Activated CD4-positive, alpha-beta T cell treated with anti-CD3 and anti-CD28 coated beads for 48 hours (primary cell): ENCODE measurements at places on chromosomes 1 and 21.

DNA sequence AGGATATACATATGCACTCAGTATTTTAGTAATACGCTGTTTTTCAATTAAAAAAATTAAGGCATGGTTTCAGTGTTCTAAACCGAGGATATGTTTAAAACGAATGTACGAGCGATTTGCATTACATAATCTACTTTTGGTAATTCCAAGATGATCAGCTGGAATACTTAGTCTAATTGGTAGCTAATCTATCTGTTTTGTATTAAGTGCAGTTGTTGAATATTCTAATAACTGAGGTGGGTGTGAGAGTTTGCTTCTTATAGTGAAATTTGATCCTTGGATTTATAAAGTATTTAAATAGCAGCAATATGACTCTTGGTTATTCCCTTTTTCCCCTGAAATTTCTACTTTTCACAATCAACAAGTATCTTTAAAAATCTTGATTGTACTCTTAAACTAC lies 1.3 kb downstream of the RNF2 start:
- DNase-seq: no peak

DNA sequence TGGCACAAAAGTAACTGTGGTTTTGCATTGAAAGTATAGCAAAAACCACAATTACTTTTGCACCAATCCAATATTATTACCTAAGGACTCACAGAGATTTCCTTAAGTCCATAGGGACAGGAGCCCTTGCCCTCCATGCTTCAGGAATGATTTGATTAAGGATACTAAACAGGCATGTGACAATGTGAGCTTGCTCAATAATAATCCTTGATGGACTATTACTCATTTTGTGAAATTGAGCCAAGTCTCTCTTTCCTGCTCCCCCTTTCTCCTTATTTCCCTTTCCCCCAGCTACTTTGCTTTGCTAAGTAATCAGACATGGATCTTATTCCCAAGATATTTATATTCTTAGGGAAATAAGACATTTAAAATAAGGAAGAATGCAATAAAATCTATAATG lies 21.6 kb upstream of the RGL1 start:
- DNase-seq: no peak

DNA sequence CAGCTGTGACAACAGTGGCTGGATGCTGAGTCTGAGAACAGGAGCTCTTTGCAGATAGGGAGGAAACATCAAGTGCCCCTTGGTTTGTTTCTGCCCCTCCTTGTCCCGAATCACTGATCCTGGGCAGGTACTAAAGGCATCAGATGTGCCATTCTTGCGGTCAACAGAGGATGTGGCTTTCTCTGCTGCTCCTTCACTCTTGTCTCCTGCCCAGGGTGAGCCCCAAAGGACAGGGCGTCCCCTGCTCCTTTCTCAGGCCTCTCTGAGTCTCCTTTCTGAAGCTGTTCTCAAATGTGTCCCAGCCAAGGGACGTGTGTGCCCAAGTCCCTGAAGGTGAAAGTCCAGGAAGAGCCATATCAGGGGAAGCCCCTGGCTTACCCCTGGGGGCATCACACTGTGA lies 31.7 kb downstream of the SLC37A1 start:
- no peak for DNase-seq

GRCh38 chr1:154104433-154105082 lies 50.3 kb downstream of the NUP210L start:
- DNase-seq: no peak

GRCh38 chr1:117860896-117861610 lies 68.4 kb downstream of the GDAP2 start:
- DNase-seq: no peak

DNA sequence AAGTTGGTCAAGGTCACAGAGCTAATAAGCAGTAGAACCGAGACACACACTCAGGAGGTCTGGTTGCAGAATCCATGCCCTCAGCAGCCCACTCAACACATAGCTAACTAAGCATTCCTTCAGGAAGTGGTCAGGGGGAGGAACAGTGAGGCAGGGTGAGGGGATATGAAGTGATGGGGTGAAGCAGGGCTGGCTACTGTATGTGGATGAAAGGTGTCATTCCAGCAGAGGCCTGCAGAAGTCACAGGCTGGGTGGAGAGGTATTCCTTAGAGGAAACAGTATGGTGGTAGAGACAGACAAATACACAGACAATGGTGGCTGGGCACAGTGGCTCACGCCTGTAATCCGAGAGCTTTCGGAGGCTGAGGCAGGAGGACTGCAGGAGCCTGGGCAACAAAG lies 14.1 kb downstream of the TMCO4 start:
- DNase-seq: no peak

DNA sequence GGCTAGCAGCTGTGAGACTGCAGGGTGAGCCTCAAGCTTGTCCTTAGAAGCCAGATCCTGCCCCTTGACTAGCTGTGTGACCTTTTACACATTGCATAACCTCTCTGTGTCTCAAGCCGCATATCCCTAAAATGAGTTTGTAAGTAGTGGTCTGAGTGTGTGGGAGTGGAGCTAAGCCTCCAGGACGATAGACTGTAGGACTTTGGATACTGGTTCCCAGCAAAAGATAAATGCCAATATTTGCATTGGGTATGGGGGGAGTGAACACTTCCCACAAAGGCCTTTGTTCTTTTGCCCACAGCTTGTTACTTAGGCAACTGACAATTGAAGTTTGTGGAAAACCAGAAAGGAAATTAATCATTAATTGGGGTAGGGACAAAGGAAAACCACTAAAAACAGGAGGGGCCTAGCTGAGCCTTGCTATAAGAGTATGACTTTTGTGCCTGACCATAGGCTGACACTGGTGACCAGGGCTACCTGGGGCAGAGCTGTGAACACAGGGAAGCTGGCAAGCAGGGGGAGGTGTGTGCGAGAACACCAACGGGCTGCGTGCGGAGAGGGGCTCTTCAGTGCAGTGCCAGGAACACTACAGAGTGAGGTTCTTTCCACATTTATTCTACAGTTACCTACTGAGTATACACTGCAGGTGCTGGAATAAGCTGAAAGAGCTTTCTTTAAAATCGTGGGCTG lies 102.4 kb upstream of the ETV3 start:
- DNase-seq: no peak

DNA sequence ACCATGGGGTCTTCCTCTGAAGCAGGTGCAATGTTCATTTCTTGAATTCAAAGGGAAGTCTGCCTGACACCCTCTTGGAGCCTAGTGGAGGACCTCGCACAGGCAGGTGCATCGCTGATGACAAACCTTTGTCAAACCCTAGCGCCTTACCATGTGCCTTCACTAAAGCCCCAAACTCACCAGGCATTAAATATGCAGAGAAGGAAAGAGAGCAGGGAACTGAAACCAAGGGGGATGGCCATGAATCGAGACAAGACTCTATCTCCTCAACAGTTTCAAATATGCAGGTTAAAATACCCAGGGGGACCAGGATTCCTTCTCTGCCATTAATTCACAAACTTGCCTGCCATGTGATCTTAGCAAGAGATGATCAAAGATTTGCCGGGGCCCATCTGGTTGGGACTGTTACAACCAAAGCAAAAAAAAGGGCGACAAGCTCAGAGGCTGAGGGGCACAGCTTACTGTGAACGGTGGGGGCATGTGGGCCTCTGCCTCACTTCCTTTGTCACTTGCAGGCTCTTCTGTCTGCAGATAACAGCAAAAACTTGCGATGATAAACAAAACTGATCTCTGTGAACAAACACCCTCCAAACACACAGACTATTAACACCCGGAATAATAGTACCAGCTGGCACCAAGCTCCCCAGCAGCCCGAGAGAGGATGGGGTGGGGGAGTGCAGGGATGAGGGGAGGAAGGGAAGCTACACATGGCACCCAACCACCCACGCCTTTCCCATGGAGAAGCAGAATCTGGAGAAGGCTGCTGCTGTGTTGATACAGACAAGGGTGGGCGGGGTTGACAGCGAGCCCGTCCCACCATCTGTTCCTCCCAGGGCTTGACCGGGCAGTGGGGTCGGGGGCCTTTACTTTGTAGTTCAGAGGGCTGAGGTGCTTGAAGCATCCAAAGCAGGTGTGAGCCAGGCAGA lies 33.9 kb downstream of the TMEM63A start:
- DNase-seq: no peak

- no peak for DNase-seq
These were observed 65.6 kb upstream of the SRSF10 start for GRCh38 chr1:24045771-24046170.

DNA sequence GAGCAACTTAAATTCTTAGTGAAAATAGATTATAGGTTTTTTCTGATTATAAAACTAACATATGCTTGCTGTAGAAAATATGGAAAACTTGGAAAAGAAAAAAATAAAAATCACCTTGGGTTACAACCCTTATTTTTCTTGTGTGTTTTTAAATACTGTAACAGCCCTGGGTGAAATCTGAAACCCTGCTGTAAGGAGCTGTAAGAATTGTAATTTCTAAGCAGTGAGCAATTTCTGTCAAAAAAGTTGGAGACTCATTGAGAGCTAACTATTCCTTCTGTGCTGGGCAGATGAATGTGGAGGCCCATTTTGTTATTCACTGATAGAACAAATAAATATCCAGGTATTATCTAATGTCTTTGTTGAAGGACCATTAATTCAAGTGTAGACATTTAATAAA lies 42.6 kb downstream of the ADCY10 start:
- DNase-seq: no peak

DNA sequence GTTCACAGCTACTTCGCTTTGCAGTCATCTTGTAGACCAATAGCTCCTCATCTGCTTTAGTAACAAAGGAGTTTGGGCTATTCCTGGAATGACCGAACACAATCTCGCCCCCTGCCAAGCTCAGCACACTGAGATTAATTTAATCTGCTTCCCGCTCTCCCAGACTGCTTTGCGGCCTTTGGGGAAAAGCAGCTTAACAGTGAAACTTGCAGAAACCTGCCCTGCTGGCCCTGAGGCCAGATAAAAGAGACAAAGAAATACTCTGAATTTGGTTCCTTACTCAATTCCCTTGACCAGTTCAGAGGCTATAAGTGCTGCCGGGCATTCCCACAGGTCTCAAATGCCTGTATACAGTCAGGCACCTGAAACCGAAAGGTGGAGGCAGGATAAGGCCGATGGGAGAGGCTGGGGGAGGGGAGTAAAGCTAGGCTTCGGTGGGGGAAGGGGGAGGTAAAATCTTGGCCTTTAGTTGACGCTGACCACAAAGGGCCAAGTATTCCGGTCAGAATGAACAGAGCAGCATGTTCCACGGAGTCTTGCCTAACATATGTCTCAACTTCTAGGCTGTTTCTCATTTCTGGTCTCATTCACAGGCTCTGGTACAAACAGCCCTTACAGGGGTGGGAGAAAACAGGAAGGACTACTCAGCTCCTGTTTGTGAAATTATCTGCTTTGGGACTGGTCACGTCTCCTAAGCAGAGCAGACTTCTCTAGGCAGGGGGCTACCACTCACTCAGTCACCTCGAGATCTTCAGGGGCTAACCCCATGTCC lies 17.7 kb upstream of the A3GALT2 start:
- DNase-seq: no peak

GRCh38 chr1:65758128-65758527 lies 34.6 kb upstream of the PDE4B start:
- no peak for DNase-seq

DNA sequence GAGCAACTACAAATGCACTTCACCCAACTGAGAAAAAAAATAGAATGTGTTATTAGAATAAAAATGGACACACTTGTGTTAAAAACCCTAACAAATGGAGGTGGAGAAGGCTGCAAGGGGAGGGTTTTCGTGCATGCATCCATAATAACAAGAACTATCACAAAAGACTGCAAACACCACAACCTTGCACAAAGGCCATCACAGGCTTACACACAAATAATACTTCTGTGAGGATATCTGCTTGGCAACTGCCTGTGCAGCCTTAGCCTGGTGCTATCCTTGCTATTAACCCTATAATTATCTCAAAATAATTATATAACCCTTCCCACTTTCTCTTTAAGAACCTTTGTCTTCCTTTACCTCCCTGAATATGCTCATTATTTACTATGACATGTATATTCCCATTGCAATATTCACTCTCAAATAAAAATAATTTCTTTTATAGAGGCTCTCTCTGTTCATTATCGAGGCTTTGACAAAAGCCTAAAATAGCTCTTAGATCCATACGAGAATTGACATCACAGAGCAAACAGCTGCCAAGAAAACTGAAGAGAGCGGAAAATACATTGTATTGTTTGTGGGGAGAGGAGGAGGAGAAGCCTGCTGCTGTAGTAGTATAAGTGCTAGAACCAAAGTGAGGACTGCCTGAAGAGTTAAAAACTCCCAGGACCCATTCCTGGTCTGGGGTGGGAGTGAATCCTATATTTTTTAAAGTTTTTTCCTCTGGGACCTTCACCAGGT lies 1768.7 kb downstream of the BRINP3 start:
- no peak for DNase-seq

- DNase-seq: no peak
These were observed 8.8 kb downstream of the UBE2J2 start for GRCh38 chr1:1264868-1265272.

DNA sequence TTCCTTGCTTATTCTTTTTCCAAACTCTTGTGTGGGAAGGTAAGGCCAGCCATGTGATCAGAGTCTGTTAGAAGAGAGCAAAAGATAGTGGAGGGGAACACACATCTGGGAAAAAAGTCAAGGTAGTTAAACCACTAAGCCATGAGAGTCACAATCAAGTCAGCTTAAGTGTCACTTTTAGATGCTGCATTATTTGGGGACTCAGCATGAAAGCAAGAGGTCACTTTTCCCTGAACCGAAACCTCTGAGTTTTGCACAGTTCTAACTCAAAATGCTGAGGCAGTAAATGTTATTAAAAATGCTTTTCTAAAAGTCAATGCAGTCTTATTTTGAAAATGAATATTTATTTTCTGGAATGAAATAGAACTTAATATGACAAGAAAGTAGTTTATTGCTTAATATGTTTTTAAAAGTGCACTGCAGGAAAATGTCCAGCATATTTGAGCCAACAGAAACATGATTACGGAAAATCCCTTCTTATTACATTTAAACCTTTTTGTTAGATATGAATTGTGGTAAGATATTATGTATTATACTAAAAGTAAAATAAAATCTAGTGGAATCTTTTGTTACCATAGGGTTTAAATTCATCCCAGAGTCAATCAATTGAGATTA lies 69.3 kb downstream of the RBM11 start:
- no peak for DNase-seq

DNA sequence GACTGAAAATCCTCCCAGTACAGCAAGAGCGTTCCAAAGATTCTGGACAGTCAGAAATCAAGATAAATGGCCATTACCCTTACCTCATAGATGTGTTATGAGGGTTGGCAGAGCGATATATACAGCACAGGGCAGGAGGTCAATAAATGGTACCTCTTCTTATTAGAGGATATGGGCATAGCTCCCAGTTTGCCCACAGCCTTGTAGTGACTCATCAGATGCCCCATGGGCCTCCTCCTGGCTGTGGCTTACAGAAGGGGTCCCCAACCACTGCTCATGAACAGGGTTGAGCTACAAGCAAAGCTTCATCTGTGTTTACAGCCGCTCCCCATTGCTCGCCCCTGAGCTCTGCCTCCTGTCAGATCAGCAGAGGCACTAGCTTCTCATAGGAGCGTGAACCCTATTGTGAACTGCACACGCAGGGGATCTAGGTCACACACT lies 7.3 kb upstream of the IFNGR2 start:
- DNase-seq: no peak

- no peak for DNase-seq
These were observed 2.7 kb downstream of the LRRC71 start for GRCh38 chr1:156922986-156923669.
